ENCODE measurements at places on chromosomes 16 and 17.

GRCh38 chr16:71631776-71632175 is 5.8 kb downstream of the MARVELD3 start:
- DNase-seq, result no peak

DNA sequence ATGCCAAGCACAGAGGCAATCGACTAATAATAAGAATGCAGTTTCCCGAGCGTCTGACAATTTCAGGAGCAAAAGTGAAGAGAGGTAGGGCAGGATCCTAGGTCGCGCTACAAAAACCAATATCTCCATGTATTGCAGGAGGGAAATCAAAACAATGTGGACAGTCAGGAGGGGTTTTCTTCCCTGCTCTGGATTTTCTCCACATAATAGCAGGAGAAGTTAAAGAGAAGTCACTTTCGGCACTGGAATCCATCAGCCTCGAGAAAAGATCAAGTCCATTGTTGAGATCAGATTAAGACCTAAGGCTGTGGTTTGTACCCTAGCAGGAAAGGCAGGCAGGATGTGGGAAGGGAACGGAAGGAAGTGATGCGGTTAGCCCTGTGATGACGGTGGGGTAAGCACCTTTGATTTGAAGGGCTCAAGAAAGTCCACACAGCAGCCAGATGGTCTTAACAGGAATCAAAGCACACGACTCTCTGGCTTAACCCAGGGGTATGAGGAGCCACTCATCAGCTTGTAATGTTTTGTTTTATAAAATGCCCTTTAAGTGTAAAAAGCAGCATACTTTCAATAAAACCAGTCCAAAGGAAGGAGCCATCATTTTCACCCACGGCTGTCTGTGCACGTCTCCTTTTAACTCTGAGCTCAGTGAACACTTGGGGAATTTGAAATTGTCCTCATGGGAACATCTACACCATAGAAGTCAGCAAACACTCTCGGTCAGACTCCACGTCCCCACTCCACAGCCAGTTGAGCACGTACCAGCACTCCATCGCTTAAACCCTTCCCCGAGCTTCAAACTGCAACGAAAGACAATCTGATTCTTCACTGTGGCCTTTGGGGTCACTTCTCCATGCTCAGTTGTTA is 15.8 kb upstream of the AKTIP start:
- DNase-seq, result peak; percentile 51

DNA sequence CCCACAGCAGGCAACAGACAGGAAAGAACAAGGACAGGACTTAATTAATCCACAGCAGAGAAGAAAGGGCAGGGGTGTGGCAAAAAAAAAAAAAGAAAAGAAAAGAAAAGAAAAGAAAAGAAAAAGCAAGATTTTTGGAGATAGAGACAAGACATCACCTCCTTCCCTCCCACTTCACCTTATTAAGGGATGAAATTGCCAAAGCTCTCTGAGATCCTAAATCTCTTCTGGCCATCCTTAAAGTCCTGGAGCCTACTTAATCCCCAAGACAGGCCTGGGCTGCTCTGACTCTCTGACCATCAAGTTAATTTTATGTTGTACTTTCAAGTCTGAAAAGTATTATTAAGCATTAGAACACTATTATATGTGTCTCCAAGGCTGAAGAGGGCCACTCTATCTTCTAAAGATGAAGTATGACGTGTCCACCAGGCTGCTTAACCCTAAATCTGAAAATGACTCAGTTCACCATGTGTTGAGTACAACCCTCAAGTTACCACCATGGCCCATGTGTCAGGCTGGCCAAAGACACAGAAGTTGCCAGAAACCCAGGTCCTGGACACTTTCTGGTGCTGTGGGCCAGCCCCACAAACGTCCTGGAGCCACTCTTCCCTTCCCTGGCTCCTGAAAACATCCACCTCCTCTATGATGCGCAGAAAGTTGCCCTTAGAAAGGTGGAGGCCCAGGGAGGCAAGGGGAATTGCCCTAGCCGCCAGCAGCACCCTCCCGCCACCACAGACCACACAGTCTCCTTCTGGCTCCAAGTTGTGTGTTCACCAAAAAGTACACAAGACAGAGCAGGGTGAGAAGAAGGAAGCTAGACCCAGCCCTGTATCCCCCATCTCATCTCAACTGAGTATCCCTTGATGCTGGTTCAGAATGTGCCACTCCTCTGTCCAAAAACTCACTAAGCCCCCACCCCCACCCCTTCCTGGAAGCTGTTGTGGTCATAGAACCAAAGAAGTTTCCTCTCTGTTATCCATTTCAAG is 2.7 kb downstream of the SOCS1 start:
- DNase-seq, result peak; percentile 41

DNA sequence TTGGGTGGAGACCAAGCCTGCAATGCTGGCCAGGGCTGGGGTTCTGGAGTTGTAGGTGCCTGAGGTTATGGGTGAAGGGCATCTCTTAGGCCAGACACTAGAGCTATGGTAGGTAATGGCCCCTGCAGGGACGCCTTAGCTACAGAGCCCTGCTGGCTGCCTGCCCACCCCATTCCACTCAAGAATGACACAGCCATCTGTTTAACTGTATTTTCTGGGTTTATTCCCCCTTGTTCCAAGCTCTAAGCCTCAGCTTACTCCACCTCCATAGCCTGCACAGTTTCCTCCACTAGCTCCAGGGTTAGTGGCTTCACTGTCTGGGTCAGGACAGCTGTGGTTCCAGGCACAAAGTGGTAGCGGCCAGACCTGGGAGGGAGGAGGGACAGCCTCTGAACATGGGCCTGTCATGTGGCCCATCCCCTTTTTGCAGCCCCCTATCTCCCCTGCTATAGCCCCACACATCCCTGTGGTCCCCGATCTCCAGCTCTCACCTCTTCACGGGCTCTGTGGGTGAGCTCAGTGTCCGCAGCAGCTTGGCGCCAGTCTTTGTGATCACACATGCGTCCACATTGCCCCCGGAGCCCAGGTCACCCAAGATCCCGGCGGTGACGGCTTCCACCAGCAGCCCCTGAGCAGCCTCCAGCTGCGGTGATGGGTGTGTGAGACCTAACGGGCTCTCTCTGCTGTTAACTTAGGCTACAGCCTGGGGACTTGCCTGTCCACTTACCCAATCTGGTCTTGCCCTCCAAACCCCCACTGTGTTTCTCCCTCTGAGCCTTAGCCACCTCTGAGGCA is 2.1 kb downstream of the PSMB10 start:
- DNase-seq, result no peak

DNA sequence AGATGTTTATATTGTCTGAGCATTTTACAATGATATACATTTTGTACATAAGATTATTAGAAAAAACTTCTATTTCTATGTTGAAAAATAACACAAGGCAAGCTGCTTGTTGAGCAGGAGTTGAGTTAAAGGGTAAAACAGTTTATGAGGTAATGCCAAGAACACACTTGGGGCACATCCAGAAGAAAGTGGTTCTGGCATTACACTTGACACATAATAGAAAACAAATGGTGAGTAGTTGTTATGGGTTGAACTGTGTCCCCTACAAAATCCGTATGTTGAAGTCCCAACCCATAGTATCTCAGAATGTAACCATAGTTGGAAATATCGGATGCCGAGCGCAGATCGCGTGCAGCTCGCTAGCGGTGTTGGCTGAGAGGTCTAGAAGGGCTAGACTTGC is 354.3 kb upstream of the GOT2 start:
- DNase-seq, result no peak

DNA sequence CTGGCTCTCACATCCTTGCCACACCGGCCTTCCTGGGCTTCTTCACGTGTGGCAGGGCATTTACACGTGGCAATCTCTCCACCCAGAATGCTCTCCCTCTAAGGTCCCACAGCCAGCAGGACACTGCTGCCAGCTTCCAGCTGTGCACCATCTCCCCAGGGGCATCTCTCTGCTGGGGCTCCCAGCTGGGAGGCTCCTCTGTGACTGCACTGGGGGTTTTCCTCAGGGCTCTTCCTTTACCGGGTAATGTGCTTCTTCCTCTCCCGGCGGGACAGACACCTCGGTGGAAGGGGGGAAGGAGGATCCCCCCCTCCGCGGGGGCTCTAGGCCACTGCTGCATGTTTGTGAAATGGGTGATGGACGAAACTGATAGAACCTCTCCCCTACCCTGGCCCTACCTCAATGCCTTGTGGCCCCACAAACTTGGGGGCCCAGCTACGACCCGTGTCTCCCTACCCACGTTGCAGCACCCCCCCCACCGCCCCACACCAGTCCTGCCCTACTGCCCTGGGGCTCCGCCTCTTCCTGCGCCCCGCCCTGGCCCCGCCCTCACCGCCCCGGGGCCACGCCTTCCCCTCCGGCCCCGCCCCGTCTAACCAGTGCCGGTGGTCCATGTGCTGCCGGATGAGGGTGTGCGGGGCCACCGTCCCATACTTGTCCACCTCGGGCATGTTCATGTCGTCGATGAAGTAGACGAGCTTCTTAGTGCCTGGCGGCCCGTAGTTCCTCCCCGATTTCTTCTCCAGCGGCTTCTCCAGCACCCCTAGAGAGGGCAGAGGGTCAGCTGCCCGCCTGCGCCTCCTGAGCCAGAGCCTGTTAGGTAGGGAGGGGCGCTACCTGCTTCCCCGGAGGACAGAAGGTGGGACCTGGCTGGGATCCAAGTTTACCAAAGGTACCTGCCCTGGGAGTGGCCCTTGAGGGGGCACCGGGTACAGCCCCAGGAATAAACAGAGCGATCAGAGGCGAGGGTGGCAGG is 92.6 kb downstream of the DNAH17 start:
- DNase-seq, result peak; percentile 52

DNA sequence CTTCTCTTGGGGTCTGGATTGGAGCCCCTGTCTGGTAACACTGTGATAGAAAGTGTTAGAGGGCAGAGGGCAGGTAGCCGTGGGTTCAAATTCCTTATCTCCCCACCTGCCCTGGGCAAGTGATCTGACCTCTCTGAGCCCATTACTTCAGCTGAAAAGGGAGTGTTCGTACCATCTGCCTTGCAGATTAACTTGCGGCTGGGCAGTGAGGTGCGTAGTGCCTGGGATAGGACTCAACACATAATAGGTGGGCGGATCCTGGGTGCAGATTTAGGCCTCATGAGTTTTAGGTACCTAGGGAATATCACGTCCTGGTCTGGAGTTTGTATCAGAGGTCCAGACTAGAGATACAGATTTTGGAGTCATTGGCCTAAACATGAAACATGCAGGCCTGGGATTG is 329.6 kb downstream of the CPPED1 start:
- no peak for DNase-seq

DNA sequence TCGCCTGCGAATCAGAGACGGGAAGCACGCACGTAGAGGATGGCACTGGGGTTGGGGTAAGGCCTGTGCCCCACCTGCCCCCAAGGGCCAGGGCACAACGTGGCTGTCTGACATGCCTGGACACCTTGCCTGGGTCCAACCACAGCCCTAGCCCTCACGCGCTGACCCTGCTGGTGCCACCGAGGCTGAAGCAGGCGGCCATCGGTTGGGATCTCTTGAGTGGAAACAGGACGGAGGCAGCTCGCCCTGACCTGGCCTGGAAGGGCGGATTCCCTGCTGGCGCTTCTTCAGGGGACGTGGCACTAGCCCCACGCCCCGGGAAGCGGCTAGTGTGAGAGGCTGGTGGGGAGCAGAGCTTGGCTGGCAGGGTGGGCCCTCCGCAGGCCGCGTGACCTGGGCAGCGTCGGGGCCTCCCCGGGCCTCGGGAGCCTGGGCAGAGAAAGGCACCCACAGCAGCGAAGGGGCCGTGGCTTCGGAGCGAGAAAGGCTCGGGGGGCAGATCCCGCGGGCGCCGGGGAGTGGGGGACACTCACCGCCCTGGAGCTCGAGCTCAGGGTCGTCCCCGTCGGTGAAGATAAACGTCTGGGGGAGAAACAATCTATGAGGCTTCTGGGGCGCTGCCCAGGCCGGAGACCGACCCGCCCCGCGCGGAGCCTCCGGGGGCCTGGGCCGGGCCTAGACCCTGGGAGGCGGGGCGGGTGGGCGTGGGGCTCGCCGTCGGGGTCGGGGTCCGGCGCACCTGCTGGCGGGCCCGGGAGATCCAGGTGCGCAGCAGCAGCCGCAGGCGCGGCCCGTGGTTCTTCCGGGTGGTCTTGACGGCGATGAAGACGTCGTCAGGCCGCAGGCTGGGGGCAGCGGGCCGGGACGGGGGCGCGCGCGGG is 610 bp downstream of the RFNG start:
- DNase-seq, result no peak

GRCh38 chr17:21678393-21679081 is 13.8 kb upstream of the KCNJ18 start:
- no peak for DNase-seq

GRCh38 chr17:80577876-80578570 is 33.4 kb downstream of the RPTOR start:
- no peak for DNase-seq

- no peak for DNase-seq
These were observed 45.2 kb downstream of the SLC6A2 start for GRCh38 chr16:55700961-55701360.
